Esophagus (tissue), 2 donors: ENCODE measurements at places on chromosomes 4 and X. TPM values are rescaled to one million over a fixed set of nuclear protein-coding genes. Genes with fewer than 3 reads are reported as not detected.

SOX3 gene
- not detected for polyA plus RNA-seq

PHOX2B gene
- polyA plus RNA-seq: not detected

TCEAL6 gene
- not detected for polyA plus RNA-seq

TLR2 gene
- polyA plus RNA-seq: 1.9 TPM

FABP2 gene
- polyA plus RNA-seq: not detected

BEX2 gene
- polyA plus RNA-seq: 12.2 TPM

SLC25A4 gene
- polyA plus RNA-seq: 20.6 TPM

KIAA1210 gene
- under 0.01 TPM for polyA plus RNA-seq

CABS1 gene
- polyA plus RNA-seq: not detected

GC gene
- polyA plus RNA-seq: not detected
